ENCODE measurements at places on chromosomes 5 and 9. TPM values are rescaled to one million over a fixed set of nuclear protein-coding genes. Genes with fewer than 3 reads are reported as not detected.

DNA sequence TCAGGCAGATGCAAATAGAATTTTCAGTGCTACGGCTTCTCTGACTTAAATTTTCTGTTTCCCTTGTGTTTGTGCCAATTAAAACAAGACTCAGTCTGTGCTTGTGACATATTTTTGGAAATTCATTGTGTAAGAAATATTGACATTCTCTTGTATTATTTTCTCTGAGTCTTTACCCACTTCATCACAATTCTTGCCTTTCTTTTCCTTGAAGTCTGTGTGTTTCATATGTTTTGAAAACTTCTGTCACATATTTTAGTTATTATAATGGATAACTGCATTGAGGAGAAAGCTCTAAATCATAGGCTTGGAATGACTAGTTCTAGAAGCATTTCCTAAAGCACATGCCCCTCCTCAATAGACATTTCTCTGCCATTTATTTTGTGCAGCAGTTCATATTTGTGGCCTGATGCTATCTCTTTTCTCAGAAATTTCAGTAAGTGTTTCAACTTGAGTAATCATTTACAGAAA, 206.6 kb downstream of the PALM2AKAP2 start:
- H3K36me3 ChIP-seq, result no peaks in the 10 kb centered on the region
- DNase-seq, result no peak
- no peaks in the 10 kb centered on the region for H3K27me3 ChIP-seq
- no peaks in the 10 kb centered on the region for H3K4me1 ChIP-seq
- H3K4me3 ChIP-seq, result no peak overlapping the region

GRCh38 chr5:95712347-95712958, 18.7 kb upstream of the RHOBTB3 start:
- H3K4me3 ChIP-seq, result no peak overlapping the region
- H3K27ac ChIP-seq, result no peak overlapping the region
- no peak for DNase-seq
- no peaks in the 10 kb centered on the region for H3K4me1 ChIP-seq
- no peaks in the 10 kb centered on the region for H3K36me3 ChIP-seq
- no peaks in the 10 kb centered on the region for H3K27me3 ChIP-seq

TMEM215 gene
- not detected for total RNA-seq

RFESD gene
- total RNA-seq, result 4.3 TPM

DNA sequence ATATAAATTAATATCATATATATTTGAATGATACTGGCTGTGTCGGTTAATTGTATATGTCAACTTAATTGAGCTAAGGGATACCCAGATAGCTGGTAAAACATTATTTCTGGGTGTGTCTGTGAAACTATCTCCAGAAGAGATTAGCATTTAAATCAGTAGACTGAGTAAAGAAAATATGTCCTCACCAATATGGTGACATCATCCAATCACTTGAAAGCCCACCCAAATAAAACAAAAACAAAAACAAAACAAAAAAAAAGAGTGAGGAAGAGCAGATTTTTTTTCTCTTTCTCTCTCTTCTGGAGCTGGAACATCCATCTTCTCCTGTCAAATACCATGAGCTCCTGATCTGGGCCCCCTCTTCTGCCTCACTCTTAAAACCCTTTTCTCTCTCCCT, 15.7 kb upstream of the CCDC152 start:
- no peak overlapping the region for H3K27ac ChIP-seq
- no peaks in the 10 kb centered on the region for H3K4me1 ChIP-seq
- no peaks in the 10 kb centered on the region for H3K36me3 ChIP-seq
- no peaks in the 10 kb centered on the region for H3K27me3 ChIP-seq
- H3K4me3 ChIP-seq, result no peak overlapping the region
- DNase-seq, result no peak

MUSK gene
- total RNA-seq, result not detected

BARHL1 gene
- total RNA-seq, result not detected

DNA sequence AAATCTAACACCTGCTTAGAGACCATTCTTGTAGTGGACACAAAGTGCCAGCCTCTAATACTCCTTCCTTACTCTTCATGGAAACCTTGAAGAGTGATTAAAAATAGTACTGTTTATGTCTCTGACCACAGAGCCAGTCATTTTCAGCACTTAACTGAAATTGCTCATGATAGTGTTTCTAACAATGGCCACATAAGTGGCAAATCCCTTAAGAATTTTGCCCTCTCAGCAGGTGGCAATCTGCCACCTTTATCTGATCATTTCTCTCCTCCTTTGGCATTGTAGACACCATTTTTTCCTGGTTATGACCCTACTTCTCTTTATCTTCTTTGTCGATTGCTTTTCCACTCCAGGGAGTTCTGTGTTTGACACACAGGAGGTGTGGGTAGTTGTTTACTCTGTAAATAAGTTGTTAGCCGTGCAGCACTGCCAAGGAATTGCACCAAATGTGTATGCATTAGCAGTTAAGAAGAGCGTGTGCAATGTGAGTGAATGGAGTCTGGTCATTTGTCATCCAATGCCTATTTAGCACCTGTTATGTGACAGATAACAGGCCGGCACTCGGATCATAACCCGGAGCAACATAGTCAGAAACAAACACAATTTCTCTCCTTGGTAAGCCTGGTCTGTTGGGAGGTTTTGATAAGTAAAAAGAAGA, 36.8 kb upstream of the STARD4 start:
- no peak for DNase-seq
- H3K36me3 ChIP-seq, result no peaks in the 10 kb centered on the region
- no peaks in the 10 kb centered on the region for H3K4me1 ChIP-seq
- H3K27me3 ChIP-seq, result no peaks in the 10 kb centered on the region

- H3K27ac ChIP-seq, result no peak overlapping the region
- H3K36me3 ChIP-seq, result no peaks in the 10 kb centered on the region
- no peaks in the 10 kb centered on the region for H3K27me3 ChIP-seq
- H3K4me1 ChIP-seq, result no peaks in the 10 kb centered on the region
- DNase-seq, result no peak
- no peak overlapping the region for H3K4me3 ChIP-seq
Measured at GRCh38 chr5:35919191-35919590, 19.2 kb downstream of the CAPSL start.

DNA sequence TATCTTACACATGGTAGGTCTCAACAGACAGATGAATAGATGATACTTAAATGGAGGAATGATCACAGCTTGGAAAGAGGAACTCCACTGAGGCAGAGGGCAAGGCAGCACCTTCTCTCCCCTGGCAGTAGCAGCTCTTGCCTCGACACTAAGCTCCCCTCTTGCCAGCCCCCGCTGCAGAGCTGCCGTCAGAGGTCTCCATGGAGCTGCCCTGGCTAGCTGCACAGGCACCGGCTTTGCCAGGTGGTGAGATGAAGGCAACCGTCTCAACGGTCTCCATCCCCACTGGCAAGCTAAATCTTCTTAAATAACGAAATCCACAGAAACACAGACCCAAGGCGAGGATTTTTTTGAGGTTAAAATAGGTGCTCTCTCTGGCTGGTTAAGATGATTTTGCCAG, 81.2 kb downstream of the CRB2 start:
- no peak for DNase-seq
- H3K36me3 ChIP-seq, result no peaks in the 10 kb centered on the region
- H3K27ac ChIP-seq, result no peak overlapping the region
- no peaks in the 10 kb centered on the region for H3K27me3 ChIP-seq
- H3K4me3 ChIP-seq, result no peak overlapping the region
- no peaks in the 10 kb centered on the region for H3K4me1 ChIP-seq

GRCh38 chr9:20023961-20024571, 235.2 kb upstream of the SLC24A2 start:
- H3K36me3 ChIP-seq, result no peaks in the 10 kb centered on the region
- H3K27ac ChIP-seq, result no peak overlapping the region
- no peaks in the 10 kb centered on the region for H3K27me3 ChIP-seq
- DNase-seq, result no peak
- no peak overlapping the region for H3K4me3 ChIP-seq

NR2F1-AS1 gene
- total RNA-seq, result 15.2 TPM

GRCh38 chr5:171990713-171991015, 15.8 kb downstream of the FBXW11 start:
- no peaks in the 10 kb centered on the region for H3K27me3 ChIP-seq
- no peak overlapping the region for H3K4me3 ChIP-seq
- H3K36me3 ChIP-seq, result no peaks in the 10 kb centered on the region
- no peak overlapping the region for H3K27ac ChIP-seq

DNA sequence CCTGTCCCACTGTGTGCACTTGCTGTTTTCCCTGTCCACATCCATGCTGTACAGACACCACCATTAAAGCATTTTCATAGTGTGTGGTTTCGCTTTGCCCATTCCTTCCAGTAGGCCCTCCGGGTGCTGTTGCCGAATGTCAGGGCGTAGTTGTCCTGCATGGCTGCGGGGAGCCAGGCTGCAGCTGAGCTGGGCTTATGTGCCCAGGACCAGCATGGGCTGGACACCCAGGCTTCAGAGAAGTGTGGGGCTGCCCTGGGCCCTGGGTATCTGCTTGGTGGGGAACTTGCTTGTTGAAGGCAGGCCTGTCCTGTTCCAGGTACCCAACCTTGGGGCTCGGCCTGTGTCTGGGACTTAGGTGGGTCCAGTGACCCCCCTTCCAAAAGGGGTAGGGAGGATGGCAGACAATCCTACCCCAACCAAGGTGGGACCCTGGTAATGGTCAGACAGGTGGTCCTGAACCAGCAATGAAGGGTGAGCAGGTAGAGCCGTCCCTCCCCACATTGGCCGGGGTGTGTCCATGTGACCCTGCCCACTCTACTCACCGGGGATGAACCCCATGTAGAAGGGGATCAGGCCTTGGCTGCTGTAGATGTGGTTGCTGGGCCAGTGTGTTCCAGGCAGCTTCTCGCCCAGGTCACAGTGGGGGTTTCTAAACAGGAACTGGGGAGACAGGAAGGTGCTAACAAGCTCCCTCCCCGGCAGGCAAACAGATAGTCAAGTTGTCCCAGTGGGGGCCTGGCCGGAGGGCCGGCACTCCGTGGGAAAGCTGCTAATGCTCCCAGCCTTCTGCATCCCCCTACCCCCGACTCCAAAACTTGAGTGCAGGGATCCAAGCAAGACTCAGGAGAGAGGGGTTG, 2.8 kb downstream of the TUBB4B start:
- peaks cover 6% of the 10 kb centered on the region for H3K4me1 ChIP-seq
- DNase-seq, result no peak

Measured in breast epithelium (tissue), 4 donors.